ENCODE measurements at places on chromosomes 6 and 20.

DNA sequence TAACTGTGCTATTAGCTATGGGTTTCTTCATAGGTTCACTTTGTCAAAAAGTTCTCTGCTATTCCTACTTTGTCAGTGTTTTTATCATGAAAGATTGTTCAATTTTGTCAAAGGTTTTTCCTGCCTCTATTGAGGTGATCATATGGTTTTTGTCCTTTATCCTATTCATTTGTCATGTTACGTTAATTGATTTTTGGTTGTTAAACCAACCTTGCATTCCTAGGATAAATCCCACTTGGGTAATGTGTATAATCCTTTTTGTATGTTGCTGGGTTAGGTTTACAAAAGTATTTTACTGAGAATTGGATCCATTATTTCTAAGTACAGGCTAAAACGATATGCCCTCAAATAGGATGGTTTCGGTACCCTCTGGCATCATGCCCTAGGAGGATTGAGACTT lies 5.0 kb downstream of the PHACTR2 start:
- no peak for DNase-seq

GRCh38 chr6:77930382-77930781 lies 277.5 kb downstream of the MEI4 start:
- no peak for DNase-seq

- DNase-seq: no peak
Observed at GRCh38 chr6:39790772-39791171, 1.4 kb upstream of the DAAM2 start.

GRCh38 chr6:147033267-147033666 lies 170.9 kb upstream of the STXBP5 start:
- no peak for DNase-seq

GRCh38 chr20:9590189-9590588 lies 75.8 kb downstream of the LAMP5 start:
- no peak for DNase-seq

Data from T-cell (primary cell).